Bronchial smooth muscle cell (primary cell): ENCODE measurements at places on chromosomes 11 and 22. TPM values are rescaled to one million over a fixed set of nuclear protein-coding genes. Genes with fewer than 3 reads are reported as not detected.

Gene LMO2
- total RNA-seq, result under 0.01 and 0.17 TPM in 2 replicates

Gene TRIM66
- total RNA-seq, result 7.9 and 9.8 TPM in 2 replicates

Gene GUCY1A2
- total RNA-seq, result under 0.01 TPM in 1 of 2 replicates, not detected in the other

Gene CCDC87
- total RNA-seq, result 0.26 and 0.32 TPM in 2 replicates

Gene PELI3
- 13.6 and 18.8 TPM in 2 replicates for total RNA-seq

Gene MCHR1
- 0.63 and 2.9 TPM in 2 replicates for total RNA-seq

Gene SYT12
- under 0.01 and 0.16 TPM in 2 replicates for total RNA-seq

Gene XKR3
- not detected in 2 replicates for total RNA-seq

Gene FGF19
- total RNA-seq, result not detected in 2 replicates

Gene SLC15A3
- total RNA-seq, result 11.0 and 22.6 TPM in 2 replicates

Gene CCDC34
- total RNA-seq, result 2.6 and 4.3 TPM in 2 replicates

Gene GP1BB
- 0.52 and 0.79 TPM in 2 replicates for total RNA-seq

Gene C11orf42
- not detected in 2 replicates for total RNA-seq

Gene C1QTNF6
- total RNA-seq, result 2.7 and 4.3 TPM in 2 replicates

Gene TRIM6
- total RNA-seq, result 2.5 and 3.8 TPM in 2 replicates
